ENCODE measurements at places on chromosomes 1 and 21.

DNA sequence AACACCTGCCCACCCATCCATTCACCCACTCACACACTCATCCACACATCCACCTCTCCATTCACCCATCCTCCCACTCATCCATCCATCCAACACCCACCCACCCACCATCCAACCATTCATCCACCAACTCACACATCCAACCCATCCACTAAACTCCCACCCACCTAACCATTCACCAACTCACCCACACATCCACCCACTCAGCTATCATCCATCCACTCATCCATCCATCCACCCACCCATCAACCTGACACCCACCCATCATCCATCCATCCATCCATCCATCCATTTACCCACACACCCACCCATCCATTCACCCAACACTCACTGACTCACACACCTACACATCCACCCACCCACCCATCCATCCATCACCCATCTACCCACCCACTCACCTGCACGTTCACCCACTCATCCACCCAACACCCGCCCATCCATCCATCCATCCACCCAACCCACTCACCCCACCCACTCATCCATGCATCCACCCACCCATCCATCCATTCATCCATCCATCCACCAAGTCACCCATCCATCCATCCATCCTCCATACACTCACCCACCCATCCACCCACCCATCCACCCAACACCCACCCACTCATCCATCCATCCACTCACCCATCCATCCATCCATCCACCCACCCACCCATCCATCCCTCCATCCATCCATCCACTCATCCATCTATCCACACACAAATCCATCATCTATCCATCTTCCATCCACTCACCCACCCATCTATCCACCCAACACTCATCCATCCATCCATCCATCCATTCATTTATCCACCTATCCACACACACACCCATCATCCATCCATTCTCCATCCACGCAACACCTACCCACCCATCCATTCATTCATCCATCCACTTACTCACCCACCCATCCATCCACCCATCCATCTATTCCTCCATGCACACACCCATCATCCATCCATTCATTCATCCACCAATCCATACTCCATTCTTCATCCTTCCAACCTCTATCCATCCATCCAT lies 17.4 kb upstream of the PRDM16 start:
- H3K4me1 ChIP-seq: no peaks in the 10 kb centered on the region
- no peak overlapping the region for H3K4me3 ChIP-seq
- H3K27me3 ChIP-seq: peaks cover 56% of the 10 kb centered on the region
- no peak overlapping the region for H3K27ac ChIP-seq
- H3K36me3 ChIP-seq: peaks cover 6% of the 10 kb centered on the region

- peaks cover 15% of the 10 kb centered on the region for H3K27me3 ChIP-seq
- ATAC-seq: no peak
- no peaks in the 10 kb centered on the region for H3K36me3 ChIP-seq
- H3K4me3 ChIP-seq: no peak overlapping the region
- H3K27ac ChIP-seq: no peak overlapping the region
Observed at GRCh38 chr1:228889289-228889688, 154.0 kb downstream of the RHOU start.

GRCh38 chr1:88009916-88010315 lies 674.2 kb upstream of the PKN2 start:
- H3K27me3 ChIP-seq: no peaks in the 10 kb centered on the region
- H3K4me1 ChIP-seq: no peaks in the 10 kb centered on the region
- H3K27ac ChIP-seq: no peak overlapping the region
- no peak overlapping the region for H3K4me3 ChIP-seq
- no peaks in the 10 kb centered on the region for H3K36me3 ChIP-seq

- H3K27ac ChIP-seq: peak overlapping the region; percentile 83
- no peaks in the 10 kb centered on the region for H3K27me3 ChIP-seq
- H3K4me3 ChIP-seq: peak overlapping the region; percentile 100
Observed at GRCh38 chr1:11736746-11737639, 1.1 kb downstream of the AGTRAP start.

- peak; percentile 80 for ATAC-seq
- no peak overlapping the region for H3K4me3 ChIP-seq
- H3K27ac ChIP-seq: no peak overlapping the region
- H3K36me3 ChIP-seq: no peaks in the 10 kb centered on the region
- H3K27me3 ChIP-seq: no peaks in the 10 kb centered on the region
Observed at GRCh38 chr1:186849271-186849671, 20.5 kb downstream of the PLA2G4A start.

DNA sequence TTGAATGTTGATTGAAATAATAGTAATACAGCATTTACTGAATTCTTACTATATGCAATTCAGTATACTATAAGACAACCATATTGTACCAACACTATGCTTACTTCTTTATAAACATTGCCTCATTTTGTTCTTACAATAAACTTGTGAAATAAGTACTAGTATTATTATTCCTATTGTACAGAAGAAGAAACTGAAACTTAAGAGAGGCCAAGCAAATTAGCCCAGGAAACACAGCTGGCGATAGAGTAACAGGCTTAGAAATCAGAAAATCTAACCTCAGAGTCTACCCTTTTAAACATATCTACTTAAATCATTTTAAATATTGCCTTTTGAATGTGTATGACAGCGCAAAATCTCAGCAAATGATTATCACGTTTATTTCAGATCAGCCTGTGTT lies 41.7 kb downstream of the FASLG start:
- peaks cover 32% of the 10 kb centered on the region for H3K4me1 ChIP-seq
- no peaks in the 10 kb centered on the region for H3K27me3 ChIP-seq
- H3K4me3 ChIP-seq: no peak overlapping the region
